ENCODE measurements at places on chromosomes 1 and 21.

DNA sequence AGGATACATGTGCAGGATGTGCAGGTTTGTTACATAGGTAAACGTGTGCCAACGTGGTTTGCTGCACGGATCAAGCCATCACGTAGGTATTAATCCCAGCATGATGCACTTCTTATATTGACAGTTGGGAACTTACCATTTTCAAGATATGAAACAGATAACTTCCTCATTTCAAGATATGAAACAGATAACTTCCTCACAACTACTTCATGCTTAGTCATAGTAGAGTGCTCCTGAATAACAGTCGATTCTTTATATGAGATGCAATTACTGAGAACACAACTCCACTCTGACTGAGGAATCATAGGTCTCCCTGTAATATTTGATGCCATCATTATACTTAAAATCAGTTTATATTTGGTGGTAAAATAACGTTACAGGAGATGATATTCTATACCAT lies 1124.3 kb downstream of the AMY1C start:
- H3K4me1 ChIP-seq: no peaks in the 10 kb centered on the region
- H3K27ac ChIP-seq: no peak overlapping the region
- no peak overlapping the region for H3K4me3 ChIP-seq
- H3K36me3 ChIP-seq: peaks cover 1% of the 10 kb centered on the region

- H3K4me1 ChIP-seq: peaks cover 5% of the 10 kb centered on the region
- DNase-seq: no peak
- H3K4me3 ChIP-seq: no peak overlapping the region
- H3K27ac ChIP-seq: no peak overlapping the region
- H3K36me3 ChIP-seq: no peaks in the 10 kb centered on the region
These were observed 7.5 kb upstream of the EVI5 start for GRCh38 chr1:92792340-92792782.

- H3K36me3 ChIP-seq: no peaks in the 10 kb centered on the region
- no peak overlapping the region for H3K27ac ChIP-seq
- no peaks in the 10 kb centered on the region for H3K4me1 ChIP-seq
- no peaks in the 10 kb centered on the region for H3K27me3 ChIP-seq
- no peak overlapping the region for H3K4me3 ChIP-seq
These were observed 432.9 kb downstream of the PLPP3 start for GRCh38 chr1:56146449-56146848.

DNA sequence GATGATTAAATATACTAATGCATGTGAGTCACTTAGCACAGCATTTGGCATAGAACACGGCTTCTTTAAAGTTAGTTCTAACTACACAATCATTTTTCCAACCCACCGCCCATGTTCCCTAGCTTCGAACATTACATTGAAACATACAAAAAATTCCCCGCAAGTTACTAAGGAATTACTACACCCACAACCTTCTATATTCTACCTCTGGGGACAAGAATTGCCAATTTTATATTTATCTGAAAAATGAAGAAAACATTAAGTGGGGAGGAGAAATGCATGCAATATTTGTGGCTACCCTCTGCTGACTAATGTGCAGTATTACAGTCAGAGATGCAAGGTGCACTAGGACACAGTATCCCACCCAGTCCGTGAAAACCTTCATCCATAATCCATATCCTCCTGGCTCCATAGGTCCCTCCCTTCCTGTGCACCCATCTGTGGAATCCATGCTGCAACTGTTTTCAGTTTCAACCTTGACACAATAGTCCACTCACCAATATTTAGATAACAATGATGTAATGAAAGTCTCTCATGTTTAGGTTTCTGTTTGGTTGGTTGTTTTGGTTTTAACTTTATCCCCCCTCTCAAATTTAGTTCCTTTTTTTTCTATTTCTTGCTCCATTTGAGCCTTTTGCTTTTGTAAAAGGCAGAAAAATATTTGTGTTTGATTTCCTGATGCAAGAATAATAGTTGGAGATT lies 31.6 kb downstream of the RGS5 start:
- H3K4me1 ChIP-seq: no peaks in the 10 kb centered on the region
- H3K27me3 ChIP-seq: peaks cover 12% of the 10 kb centered on the region
- DNase-seq: no peak

GRCh38 chr1:103191327-103191726 lies 83.0 kb upstream of the COL11A1 start:
- no peaks in the 10 kb centered on the region for H3K36me3 ChIP-seq
- H3K27ac ChIP-seq: no peak overlapping the region
- H3K4me1 ChIP-seq: no peaks in the 10 kb centered on the region
- DNase-seq: no peak
- no peaks in the 10 kb centered on the region for H3K27me3 ChIP-seq
- H3K4me3 ChIP-seq: no peak overlapping the region

DNA sequence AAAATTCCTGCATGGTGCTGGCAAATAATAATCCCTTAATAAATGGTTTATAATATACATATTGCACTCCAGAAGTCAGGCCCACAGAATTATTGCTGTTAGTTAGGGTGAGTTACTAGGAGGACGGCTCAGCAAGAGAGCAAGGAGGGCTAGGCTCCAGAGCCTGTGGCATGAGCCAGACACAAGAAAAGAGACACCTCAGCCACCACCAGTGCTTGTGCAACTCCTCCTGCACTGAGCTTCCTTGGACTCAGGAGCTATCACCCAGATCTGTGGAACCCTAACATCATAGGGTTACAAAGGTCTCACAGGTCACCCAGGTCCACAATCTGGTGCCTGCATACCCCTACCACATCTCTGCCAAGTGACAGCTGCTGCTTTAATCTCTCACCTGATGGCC lies 12.8 kb upstream of the LRRC8D start:
- peaks cover 8% of the 10 kb centered on the region for H3K27me3 ChIP-seq
- no peak overlapping the region for H3K27ac ChIP-seq
- H3K4me1 ChIP-seq: no peaks in the 10 kb centered on the region
- no peak for DNase-seq
- no peaks in the 10 kb centered on the region for H3K36me3 ChIP-seq
- H3K4me3 ChIP-seq: no peak overlapping the region

Measured in activated T-cell treated with anti-CD3 and anti-CD28 coated beads, Interleukin-2, amount 50 U/mL, for 72 hours (primary cell).